ENCODE measurements at places on chromosomes 5 and 9.

DNA sequence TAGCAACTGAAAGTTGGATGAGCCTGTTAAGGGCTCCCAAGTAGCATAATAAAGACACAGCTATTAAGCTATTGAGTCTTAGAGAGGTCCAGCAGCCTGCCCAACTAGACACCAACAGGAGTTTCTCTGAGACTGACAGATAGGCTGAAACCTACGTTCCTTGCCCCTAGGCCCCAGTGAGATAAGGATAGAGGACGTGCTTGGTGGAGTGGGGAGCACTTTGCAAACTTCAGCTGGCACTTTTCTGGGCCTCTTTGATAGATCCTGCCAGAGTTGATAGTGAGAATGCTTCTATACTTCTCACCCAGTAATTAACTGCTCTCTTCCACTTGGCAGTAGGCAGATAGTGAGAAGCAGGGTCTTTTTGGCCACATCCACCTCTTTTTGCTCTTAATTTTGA lies 20.8 kb upstream of the CTNNA1 start:
- DNase-seq, result no peak

DNA sequence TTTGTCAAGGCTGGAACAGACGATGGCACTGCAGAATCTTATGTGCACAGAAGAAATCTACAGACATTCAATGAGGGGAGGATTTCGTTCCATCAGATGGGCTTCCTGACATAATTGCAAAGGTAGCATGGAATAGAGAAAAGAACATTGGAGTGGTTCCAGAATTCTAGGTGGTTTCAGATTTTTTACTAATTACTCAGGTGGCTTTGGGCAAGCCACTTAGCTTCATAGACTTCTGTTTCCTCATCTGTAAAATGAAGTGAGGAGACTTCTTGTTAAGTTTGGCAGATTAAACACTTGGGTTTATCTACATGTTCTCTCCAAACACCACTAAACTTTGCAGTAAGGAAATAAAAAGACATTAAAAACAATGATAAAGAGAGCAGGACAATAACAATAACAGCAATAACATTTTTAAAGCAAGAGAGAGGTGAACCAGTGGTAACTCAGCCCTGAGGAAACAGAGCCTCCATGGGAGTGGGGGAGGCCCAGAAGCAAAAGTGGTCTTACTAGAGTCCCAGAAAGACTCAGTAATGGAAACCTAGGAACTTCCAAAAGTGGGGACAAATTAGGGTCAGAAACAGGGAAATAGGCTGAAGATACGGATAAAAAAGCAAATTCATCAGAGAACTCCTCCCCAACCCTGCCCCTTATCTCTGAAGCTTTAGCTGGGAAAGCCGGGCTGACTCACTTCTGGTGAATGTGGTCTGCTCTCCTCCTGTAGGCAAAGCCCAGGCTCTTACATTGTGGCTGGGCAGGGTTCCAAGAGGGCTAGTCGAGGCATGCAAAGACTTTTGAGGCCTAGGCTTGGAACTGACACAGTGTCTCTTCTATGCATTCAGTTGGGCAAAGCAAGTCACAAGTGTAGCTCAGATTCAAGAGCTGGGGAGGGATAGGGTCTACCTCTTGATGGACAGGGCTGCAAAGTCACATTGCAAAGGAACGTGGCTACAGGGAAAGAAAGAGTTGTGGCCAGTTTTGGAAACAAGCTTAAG lies 11.8 kb upstream of the ACTBL2 start:
- DNase-seq, result peak; percentile 7

- no peak for DNase-seq
Measured at GRCh38 chr9:14670718-14671117, 22.5 kb downstream of the ZDHHC21 start.

DNA sequence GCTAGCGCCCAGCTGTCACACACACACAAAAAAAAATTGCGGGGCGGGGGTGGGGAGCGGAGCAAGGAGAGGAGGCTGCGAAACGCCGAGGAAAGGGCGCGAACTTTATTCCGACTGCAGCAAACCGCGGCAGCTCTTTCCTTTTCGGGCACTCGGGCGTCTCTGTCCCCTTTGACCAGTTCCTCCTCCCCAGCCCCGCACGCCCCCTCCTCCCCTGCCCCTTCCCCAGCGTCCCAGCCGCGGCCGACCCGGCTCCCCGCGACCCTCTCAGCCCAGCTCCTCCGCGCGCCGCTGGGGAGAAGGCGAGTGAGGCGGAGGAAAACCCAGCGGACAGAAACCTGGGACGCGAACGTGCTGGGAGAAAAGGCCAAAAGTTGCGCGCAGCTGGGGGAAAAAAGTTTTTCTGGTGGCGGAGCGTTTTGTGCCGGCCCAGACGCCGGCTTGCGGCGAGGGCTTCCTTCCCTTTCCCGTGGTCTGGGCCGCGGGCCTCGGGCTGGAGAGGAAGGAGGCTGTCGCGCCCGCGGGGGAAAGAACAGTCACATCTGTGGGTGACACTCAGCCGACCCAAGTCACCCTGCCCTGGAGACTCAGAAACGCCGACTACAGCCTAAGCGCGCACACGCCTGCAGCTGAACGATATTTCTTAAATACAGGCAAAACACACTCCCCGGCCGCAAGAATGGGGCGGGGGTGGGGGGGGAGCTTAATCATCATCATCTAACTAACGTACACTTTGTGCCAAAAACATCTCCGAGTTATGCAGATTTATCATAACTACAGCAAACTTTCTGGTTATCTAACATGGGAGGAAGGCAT lies 1.1 kb upstream of the BNC2 start:
- peak; percentile 16 for DNase-seq
